ENCODE measurements at places on chromosomes 4 and X. TPM values are rescaled to one million over a fixed set of nuclear protein-coding genes. Genes with fewer than 3 reads are reported as not detected.

HEPH gene
- 15.2 TPM for polyA plus RNA-seq

CXCL11 gene
- polyA plus RNA-seq: not detected

FRMD7 gene
- polyA plus RNA-seq: not detected

UGT8 gene
- not detected for polyA plus RNA-seq

SCD5 gene
- 12.5 TPM for polyA plus RNA-seq

ASB11 gene
- polyA plus RNA-seq: not detected

AFM gene
- polyA plus RNA-seq: not detected

IL2RG gene
- 0.53 TPM for polyA plus RNA-seq

UGT2B11 gene
- polyA plus RNA-seq: not detected

NXF2 gene
- not detected for polyA plus RNA-seq

CXCL3 gene
- 2.1 TPM for polyA plus RNA-seq

HELT gene
- not detected for polyA plus RNA-seq

SLC25A4 gene
- 28.1 TPM for polyA plus RNA-seq

BGN gene
- 308 TPM for polyA plus RNA-seq

ATP2B3 gene
- polyA plus RNA-seq: not detected

RPS6KA6 gene
- 1.4 TPM for polyA plus RNA-seq

TLR6 gene
- 0.37 TPM for polyA plus RNA-seq

TLR10 gene
- polyA plus RNA-seq: not detected

SLC34A2 gene
- polyA plus RNA-seq: not detected

KIAA1210 gene
- polyA plus RNA-seq: not detected

RBM47 gene
- polyA plus RNA-seq: 0.94 TPM

DGKK gene
- polyA plus RNA-seq: not detected

SPANXN3 gene
- polyA plus RNA-seq: not detected

LIMCH1 gene
- polyA plus RNA-seq: 22.2 TPM

DRD5 gene
- not detected for polyA plus RNA-seq

YY2 gene
- 1.9 TPM for polyA plus RNA-seq

PITX2 gene
- 5.8 TPM for polyA plus RNA-seq

HAUS3 gene
- polyA plus RNA-seq: 11.6 TPM

CLDN2 gene
- not detected for polyA plus RNA-seq

NPY1R gene
- polyA plus RNA-seq: not detected

POF1B gene
- polyA plus RNA-seq: not detected

PRRG1 gene
- 7.4 TPM for polyA plus RNA-seq

DCLK2 gene
- polyA plus RNA-seq: 0.74 TPM
